ENCODE measurements at places on chromosomes 3 and 15.

GRCh38 chr3:17820704-17821103 lies 78.3 kb upstream of the TBC1D5 start:
- DNase-seq: no peak

DNA sequence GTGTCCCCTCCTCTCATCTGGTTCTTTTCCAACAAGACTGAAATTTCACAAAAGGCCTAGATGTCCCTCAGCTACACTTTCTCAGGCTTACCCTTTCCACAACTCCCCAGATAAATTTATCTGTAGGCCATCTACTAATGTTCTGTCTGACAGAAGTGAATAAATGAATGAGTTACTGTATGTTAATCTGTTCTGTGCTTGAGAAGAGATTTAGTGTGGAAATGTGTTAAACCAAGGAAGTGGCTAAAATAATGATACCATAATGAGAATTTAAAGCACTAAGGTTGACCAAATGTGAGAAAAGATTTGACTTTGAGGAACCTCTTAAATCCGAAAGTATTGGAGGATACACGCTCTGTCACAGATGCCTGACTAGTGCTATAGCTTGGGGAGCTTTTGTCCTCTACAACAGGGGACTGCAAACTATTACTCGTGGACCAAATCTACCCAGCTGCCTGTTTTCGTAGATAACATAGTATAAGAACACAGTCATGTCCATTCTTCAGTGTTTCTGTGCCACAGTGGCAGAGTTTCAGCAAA lies 74.8 kb upstream of the P2RY1 start:
- DNase-seq: no peak

DNA sequence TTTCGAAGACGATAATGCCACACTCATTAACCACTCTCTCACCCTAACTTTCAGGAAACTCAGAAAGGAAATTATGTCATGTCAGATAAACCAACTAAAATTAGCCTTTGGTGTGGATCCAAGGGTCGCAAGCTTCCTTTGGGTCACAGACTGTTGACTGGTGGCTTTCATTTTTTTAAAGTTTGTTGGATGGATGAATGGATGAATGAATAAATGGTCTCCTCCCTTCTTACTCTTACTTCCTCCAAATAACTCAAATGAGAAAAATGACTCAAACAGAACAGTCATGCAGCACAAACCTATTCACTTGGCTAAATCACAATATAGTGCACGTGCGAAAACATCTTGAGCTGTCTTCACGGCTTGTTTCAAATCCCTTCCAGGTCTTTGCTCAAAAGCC lies 82.9 kb upstream of the HACD2 start:
- DNase-seq: no peak

GRCh38 chr3:8723612-8724011 lies 10.0 kb upstream of the CAV3 start:
- no peak for DNase-seq

DNA sequence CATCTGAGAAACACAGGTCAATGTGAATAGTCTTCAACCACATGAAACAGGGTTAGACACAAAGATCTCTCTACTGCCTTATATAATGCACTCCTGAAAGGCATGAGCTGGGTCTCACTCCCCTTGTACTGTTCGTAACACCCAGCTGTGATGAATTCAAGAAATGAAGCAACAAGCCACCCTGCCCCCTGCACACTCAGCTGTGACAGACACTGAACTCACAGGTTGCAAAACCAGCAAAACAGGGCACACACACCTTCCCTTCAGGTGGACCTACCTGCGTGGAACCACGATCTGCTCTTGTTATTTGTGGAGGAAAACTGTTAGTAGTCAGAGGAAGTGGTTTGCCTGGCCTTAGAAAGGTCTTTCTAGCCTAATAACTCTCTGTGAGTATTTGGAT lies 64.5 kb downstream of the CERS3 start:
- DNase-seq: no peak

DNA sequence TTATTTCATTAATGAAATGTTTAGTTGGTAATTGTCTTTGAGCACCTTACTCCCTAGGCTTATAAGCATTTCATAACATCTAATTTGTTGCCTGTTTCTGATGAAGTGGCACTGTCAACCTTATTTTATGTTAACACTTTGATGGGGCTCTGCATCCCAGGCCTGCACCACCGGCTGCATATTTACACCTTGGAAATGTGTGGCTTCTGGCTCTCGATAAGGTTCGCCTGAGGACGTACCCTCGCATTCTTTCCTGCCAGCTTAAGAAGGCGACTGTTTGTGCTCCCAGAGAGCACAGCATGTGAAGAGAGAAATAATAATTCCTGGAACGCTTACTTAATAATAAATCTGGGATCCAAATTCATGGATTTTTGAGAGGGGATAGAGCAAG lies 763.3 kb upstream of the CFAP20DC start:
- peak; percentile 53 for DNase-seq

DNA sequence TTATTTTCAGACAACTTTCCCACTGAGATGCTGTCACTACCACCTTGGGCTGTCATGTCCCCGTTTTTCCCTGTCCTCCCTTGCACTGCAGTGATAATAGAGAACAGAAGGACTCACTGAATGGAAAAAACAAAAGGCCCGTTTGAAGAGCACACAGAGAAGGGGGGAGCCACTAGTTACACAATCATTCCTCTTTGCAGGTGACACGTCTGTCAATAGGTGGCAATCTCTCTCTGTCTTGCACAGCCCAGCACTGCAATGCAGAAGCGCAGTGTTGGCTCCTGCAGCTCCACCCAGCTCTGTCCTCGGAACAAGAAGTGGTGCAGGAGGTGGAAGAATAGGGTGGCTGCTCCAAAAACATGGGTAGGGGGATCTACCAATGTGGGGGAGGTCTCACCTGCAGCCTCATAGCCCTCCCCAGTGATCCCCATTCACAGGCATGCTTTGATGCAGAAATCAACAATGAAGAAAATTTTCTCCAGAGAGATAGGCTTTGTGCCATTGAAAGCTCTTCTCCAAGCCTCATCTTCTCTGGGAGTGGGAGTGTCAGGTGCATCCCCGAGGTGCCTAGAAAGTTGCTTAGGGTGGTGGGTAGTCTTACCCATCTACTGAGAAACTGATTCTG lies 31.8 kb downstream of the FSTL1 start:
- peak; percentile 79 for DNase-seq
